ENCODE measurements at places on chromosomes 12 and 14.

DNA sequence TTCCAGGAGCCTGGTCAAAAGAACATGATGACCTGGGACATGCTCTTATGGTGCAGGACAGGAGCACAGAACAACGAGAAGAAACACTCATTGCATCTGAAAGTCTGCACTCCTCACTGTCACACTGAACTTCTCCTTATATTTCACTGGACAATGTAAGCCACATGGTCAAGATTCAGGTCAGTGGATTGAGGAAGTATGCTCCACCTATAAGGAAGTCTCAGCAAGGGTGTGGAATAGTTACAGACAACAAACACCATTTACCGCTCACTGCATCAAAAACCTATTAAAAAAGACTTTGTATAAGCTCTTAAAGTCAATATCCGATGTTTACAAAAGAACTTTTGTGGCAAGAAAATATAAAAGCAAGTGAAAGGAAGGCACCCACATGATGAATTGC, 153.1 kb upstream of the FOXG1 start:
- no peak for DNase-seq

GRCh38 chr14:21539189-21539940, 13.2 kb upstream of the SALL2 start:
- DNase-seq: no peak

GRCh38 chr12:101551362-101552114, 43.2 kb upstream of the MYBPC1 start:
- DNase-seq: no peak

DNA sequence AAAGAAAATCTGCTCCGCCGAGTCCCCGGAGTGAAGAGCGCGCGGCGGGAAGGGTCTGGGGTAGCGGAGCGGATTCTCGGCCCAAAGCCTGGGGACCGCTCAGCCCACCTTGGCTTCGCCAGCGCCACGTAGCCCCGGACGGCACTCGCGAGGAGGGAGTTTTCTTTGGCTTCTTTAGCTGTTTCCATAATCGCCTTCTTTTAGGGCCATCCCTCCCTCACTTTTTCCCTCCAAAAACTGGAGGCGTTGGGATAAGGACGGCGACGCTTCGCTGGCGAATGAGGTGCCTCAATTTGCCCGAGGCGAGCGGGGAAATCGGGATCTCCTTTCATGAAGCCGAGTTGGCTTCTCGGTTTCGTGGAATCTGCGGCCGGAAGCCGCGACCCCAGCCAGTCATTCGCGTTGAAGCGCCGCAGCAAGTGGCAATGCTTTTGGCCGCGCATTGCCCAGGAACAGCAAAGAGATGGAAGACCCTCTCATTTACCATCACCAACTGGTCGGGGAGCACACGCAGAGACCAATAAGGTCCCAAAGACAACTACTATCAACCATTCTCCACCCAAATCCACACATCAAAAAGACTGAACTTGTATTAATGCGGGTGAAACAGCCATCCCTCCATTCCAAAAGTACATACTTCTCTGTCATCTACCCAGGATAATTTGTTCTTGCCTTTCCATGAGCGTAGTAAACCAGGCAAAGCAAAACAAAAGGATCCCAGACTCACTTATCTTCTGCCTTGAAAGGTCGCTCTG, 8.4 kb upstream of the SIX1 start:
- DNase-seq: no peak

- no peak for DNase-seq
These were observed 19.4 kb upstream of the PPM1A start for GRCh38 chr14:60229614-60230013.

DNA sequence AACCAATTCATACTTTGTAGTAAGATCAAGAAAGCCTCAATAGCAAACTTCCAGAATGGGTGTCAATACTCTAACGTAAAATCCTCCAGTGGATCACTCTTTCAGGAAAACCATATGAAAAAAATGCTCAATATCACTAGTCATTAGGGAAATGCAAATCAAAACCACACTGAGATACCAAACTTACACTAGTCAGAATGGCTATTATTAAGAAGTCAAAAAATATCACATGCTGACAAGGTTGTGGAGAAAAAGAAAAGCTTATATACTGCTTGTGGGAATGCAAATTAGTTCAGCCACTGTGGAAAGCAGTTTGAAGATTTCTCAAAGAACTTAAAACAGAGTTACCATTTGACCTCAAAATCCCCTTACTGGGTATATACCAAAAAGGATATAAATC, 49.5 kb upstream of the ATXN7L3B start:
- no peak for DNase-seq

DNA sequence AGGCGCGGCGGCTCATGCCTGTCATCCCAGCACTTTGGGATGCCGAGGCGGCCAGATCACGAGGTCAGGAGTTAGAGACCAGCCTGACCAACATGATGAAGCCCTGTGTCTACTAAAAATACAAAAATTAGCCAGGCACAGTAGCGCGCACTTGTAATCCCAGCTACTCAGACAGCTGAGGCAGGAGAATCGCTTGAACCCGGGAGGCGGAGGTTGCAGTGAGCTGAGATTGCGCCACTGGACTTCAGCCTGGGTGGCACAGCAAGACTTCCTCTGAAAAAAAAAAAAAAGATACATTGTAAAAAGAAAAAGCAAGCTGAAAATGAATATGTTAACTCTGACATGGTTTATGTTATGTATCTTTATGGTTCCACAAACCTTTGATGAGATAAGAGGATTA, 33.6 kb downstream of the RPGRIP1 start:
- no peak for DNase-seq
